ENCODE measurements at places on chromosomes 2 and 18.

GRCh38 chr2:145207884-145208283, 688.0 kb upstream of the ZEB2 start:
- no peak for DNase-seq

DNA sequence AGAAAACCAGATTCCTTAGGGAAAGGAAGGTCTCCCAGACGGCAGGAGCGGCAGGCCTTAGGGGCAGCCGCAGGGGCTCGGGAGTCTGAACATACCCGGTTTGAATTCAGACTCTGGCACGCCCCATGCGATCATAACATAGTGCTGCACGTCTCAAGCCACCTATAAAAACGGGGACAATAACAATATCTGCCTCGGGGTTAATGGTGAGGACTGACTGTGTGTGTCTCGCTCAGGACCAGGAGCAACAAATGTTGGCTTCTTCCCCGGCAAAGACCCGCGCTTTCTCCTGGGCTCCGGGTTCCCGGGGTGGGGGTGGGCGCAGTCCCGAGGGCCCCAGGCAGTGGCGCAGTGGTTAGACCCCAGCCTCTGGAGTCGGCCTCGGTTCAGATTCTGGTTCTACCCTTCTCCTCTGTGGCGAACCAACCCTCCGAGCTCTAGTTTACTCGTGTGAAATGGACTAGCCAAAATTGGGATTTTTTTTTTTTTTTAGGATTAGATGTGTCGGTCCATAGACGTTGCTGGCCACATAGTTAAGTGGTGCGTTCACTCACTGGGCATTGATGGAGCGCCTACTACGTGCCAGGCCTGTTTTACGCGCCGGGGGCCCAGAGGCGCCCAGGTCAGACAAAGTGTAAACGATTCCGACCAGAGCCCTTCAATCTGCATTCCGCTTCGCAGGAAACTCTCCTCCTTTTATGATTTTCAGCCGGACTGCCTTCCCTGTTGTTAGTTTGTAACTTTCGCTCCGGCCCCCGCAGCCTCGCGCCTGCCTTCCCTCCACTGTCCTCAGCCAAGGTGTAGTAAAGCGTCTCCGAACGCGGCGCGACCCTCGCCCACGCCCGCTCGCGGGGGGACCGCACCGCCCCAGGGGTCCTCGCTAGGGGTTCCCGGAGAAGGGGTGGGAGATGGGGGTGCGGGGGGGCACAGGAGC, 820 bp upstream of the SH3BP4 start:
- no peak for DNase-seq

DNA sequence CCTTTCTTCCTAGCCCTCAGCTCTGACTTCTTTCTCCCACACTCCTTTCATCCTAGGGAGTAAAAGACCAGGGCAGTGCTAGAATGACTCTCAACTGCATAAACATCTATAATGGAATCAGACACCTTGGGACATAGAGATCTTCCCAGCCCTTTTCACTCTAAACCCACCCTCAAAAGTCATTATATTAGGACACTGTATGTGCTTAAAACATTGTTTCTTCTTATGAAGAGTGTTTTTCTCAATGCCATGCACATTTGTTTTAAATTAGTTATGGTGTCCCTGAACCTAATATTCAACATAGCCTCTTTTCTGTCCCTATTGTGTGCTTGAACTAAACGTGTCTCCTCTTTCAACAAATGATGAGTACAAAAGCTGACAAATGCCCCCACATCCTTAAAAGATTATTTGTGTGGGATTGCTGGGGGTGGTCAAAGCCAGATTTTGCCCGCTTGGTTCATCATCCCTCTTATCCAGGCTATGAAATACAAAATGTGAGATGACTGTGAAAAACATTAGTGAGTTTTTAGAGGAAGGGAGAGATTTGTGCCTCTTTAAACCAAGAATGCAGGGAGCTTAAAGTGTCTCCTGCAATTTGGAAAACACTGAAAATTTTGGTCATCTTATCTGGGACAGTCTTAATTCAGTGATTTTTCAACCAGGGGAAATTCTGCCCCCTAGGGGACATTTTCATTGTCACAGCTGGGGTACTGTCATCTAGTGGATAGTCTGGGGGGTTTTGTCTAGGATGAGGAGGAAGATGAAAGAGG, 29.0 kb downstream of the SERPINB5 start:
- no peak for DNase-seq

- DNase-seq, result no peak
Measured at GRCh38 chr2:150351922-150352321, 135.5 kb downstream of the RND3 start.

GRCh38 chr2:14626873-14627272, 5.6 kb upstream of the LRATD1 start:
- DNase-seq, result no peak

DNA sequence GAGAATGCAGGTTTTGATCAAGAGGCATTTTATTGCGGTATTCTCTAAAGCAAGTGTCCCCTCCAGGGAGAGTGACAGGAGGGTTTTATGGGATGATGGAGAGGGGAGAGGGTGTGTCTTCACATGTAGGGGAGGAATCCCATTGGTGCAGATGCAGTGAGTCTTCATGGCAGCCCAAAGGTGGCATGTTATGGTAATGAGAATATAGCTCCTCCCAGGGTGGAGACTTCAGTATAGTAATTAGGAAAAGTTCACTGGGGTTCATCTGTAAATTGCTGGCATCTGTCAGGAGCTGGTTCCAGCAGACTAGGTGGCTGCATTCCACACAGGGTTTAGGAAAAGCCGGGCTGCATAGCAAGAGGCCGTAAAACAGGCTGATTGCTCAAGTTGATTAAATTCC, 230.7 kb upstream of the CCDC68 start:
- no peak for DNase-seq

DNA sequence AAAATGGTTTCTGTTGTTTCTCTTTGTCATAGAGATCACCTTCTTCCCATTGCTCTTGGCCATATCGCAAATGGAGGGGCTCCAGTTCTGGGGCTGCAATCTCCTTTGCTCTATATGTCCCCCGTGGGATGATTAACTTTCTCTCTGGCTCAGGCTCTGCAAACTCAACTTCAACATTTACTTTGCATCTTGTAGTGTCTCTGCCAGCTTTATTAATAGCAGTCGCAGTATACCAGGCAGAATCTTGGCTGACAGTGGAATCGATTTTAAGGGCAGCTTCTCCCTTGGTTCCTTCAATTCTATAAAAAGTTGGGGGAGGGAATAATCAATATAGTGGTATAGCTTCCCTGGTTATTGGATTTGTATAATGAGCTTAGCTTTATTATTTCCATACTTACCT, 30.5 kb downstream of the TTN start:
- no peak for DNase-seq

DNA sequence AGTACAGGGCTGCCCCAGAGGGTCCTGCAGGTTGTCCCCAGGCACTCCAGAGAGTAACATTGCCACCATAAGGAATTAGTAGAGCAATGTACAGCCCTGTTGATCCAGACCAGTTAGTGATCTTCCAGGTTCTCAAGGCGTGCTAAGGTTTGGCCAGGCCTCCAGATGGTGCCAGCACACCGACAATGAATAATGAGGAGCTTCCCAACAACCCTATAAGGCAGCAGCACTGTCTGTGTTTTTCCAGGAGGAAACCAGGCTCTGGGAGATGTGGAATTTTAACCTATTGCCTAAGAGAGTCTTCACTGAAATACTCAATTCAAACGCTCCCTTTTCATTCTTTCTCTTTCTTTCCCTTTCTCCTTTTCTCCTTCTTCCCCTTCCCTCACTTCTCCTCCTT, 122.1 kb downstream of the MGAT5 start:
- DNase-seq, result no peak

DNA sequence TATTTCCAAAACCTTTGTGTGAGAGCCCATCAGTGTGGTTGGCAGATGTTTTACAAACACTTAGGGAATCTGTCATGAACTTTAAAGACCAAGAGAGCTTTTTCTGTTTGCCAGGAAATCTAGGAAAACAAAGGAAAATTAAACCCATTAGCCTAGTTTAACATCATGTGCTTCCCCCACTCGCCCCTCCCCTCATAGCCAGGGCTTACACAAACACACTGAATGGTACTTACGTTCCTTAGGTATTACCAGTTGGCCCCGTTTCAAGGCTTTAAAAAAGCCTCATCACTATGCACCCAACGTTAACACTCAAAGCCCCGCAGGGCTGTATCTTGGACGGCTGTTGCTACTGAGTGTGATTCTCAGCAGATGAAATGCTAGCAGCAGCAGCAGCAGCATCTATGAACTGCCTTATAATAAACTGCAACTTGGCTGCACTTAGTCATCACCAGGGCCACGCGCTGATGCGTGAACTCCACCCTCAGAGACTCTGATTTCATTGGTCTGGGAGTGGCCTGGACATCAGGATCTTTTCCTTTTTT, 20.1 kb upstream of the TTC39C start:
- DNase-seq, result no peak

DNA sequence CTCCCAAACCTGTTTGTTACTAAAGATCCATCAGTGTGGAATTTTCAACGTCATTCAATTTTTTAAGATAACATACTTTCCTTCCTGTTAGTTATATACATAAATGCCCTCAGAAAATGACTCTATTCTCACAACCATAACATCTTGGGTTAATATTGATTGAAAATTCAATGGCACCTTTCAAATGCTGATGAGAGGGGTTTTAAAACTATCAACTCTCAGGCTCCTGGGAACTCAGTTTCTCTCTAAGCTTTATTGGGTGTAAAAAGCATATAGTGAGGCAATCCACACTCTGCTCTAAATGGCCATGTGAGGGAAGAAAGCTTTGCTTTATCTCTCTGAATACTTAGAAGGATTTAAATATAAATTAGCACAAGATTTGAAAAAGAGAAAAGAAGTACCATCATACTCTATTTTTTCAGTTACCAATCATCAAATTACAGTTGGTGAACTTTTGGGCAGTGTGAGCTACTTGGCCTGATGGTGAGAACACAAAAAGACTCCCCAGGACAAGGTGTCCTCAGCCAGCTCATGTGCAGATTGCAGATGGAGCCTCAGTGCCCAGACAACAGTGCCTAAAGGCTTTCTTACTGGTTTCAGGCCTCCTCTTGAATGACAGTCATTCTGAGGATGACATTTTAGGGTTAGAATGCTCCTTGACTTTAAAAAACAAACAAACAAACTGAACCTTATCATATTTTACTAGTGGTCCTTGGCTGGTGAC, 24.6 kb upstream of the CERS6 start:
- DNase-seq, result no peak

- DNase-seq, result no peak
Measured at GRCh38 chr2:237567276-237568029, 1.1 kb downstream of the PRLH start.

DNA sequence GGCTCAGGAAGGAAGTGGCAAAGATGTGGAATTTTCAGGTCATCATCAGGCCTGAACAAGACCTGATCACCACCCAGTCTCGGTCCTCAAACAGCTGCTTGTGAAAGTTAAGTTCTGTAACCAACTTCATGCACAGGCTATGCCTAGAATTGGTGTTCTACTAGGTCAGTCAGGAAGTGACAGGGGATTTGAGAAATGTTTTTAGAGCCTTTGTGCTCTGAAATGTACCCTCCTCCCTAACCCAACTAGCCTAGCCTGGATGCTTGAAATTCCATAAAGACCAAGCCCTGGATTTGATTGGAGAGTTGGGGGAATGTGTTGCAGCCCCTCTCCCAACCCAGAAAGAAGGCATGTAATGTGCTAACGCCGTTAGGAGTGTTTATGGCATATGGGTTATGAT, 63.3 kb downstream of the TGOLN2 start:
- no peak for DNase-seq

- no peak for DNase-seq
Measured at GRCh38 chr18:38526922-38527321, 961.3 kb upstream of the CELF4 start.

DNA sequence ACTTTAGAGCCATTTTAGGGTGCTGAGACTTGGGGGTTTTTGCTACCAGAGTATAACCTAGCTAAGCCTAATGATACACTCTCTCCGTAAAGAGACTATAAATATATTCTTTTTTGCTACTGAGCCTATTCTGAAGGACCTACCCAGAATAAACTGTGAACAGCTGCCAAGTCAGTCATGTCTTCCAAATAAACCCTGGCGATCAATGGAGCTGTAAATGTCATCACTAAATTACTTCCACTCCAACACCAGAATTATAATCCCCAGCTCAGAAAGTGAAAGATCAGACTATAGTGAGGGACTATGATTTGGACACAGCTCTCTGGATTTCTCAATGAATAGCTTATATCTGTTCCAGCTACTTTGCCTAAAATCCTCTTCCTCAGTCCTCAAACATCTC, 178.9 kb downstream of the METTL4 start:
- no peak for DNase-seq

DNA sequence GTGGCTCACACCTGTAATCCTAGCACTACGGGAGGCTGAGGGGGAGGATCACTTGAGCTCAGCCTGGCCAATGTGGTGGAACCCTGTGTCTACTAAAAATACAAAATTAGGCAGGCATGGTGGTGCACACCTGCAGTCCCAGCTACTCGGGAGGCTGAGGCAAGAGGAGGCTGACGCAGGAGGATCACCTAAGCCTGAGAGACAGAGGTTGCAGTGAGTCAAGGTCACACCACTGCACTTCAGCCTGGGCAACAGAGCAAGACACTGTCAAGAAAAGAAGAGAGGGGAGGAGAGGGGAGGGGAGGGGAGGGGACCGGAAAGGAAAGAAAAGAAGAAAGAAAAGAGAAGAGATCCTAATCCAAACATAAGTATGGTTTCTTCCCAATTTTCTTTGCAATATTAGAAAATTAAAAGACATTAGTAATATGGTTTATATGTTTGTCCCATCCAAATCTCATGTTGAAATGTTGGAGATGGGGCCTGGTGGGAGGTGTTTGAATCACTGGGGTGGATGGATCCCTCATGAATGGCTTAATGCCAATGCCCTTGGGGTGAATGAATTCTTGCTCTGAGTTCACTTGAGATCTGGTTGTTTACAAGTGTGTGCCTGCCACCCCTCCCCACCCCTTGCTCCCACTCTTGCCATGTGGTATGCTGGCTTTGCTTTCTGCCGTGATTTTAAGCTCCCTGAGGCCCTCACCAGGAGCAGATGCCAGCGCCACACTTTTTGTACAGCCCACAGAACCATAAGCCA, 50.7 kb downstream of the TRIP12 start:
- DNase-seq, result no peak

DNA sequence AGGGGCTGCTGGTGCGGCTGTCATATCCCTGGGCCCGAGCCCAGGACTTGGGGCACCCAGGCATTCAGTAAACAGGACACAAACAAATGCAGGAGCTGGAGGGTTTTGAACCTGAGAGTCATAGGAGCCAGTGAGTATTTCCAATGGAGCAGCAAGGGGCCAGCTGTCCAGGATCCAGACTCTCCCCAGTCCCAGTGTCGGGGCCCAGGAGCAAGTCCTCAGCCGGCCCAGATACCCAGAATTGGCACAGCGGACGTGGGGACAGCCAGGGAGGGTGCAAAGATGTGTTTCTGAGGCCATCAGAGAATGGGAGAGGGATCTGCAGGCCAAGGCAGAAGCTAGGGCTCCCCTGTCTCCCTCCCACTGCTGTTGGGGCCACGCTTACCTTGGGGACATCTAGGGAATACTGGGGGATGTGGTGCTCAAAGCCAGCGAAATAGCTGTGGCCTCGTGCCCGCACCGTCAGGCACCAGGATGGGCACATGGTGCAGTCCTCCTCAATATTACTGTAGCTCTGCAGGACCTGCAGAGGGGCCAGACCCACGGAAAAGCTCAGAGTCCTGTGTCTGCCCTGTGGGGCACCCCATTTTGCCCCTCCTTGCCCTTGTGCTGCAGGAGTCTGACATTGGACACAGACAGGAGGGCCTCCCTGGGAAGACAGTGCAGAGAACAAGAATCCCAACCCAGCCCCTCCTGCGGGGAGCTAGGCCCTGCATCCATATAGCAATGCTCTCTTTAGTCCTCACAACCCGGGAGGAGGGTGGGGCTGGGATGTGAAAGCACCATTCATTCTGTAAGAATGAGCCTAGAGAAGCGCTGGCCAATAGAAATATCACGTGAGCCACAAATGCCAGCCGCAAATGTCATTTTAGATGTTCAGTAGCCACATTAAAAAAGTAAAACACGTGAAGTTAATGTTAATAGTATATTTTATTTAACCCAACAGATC, 15.4 kb downstream of the CFAP65 start:
- no peak for DNase-seq
